Kidney capillary endothelial cell (primary cell): ENCODE measurements at places on chromosomes 3 and 15.

DNA sequence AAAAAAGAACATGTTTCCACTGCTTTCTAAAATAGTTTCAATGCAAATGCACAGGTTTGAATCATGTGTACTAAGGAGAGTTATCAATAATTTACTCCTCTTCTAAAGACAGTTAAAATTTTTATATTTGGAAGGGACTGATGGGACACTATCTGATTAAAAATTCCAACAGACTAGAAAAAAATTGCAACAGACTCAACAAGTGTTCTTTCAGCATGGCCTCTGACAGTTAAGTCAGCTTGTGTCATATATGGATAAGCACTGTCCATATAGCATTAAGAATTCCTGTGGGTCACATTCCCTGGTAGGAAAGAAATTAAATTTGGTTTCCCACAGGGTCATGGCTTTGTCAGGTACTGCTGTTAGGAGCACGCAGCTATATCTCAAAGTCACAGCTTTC lies 96.8 kb downstream of the OSBPL10 start:
- DNase-seq: no peak

DNA sequence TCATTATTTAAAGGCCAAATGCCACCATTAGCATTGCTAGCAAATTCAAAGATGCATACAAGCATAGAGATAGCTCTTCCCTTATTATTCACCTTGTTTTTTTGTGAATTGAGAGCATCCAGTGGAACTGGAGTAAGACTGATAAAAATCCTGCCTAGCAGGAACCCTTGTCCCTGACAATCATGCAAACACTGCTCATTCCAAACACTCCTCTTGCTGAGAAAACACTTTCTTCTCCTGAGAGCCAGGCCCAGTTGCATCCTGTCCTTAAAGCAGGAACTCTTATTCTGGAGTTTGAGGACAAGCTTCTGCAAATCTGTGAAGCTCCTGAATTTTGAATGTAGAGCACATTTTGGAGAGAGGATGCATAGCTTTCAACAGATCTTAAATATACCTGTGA lies 49.3 kb upstream of the KCNMB2 start:
- no peak for DNase-seq

- DNase-seq: no peak
Observed at GRCh38 chr3:177835917-177836316, 638.6 kb upstream of the TBL1XR1 start.

GRCh38 chr15:82900511-82901060 lies 51.9 kb downstream of the HOMER2 start:
- DNase-seq: peak; percentile 3

GRCh38 chr15:86059851-86060250 lies 19.8 kb upstream of the AGBL1 start:
- no peak for DNase-seq

GRCh38 chr3:172766241-172766640 lies 15.7 kb downstream of the ECT2 start:
- DNase-seq: no peak

DNA sequence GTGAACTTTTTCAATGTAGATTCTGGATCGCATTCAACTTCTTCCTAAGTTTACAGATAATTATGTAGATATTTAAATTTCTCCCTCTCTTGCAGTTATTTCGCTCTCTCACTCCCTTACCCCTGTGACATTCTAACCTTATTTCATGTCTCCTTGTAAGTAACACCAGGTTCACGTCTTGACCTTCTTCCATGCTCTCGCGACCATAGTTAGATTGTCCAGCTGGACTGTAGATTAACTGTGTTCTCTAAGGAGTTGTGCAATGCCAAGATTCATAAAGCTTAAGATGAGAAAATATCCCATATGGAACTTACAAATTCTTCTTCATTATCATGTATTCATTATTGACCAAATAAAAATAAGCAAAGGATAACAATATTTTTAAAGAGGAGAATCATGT lies 430.5 kb downstream of the GABRG3 start:
- no peak for DNase-seq

GRCh38 chr3:187616307-187616972 lies 53.8 kb downstream of the SST start:
- peak; percentile 26 for DNase-seq

- no peak for DNase-seq
Observed at GRCh38 chr3:123524981-123525380, 59.9 kb downstream of the HACD2 start.

DNA sequence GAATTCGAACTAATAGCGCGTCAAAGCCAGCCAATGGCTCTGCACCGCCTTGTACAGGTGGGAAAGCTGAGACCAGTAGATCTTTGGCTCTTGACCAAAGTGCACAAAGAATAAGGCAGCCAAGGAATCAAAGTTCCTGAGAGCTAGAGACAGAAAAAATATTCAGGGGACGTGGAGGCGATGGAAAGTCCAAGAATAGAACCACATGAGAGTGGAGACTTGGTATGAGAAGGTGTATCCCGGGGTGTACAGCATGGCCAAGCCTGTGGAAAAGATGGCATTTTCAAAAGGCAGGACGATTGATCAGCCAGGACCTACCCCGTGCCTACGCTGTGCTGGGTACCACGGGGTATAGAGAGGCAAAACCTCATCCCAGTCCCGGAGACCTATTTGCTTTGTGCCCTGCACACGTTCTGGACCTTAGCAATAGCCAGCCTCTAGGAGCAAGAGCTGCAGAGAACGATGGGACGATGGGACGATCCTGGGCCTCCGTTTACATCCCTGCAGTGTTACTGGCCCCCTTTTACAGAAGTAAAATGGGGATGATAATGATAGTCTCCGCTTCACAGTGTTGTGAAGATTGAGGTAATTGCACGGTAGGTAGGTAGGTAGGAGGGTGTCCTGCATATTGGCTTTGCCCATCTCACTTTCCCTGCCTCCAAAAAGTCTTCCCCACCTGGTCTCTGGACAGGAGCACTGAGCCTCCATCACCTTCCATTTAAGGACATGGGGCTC lies 583 bp upstream of the RBSN start:
- peak; percentile 21 for DNase-seq

GRCh38 chr3:62369476-62369743 lies 3.9 kb downstream of the FEZF2 start:
- no peak for DNase-seq

GRCh38 chr3:8709801-8710507 lies 23.6 kb upstream of the CAV3 start:
- no peak for DNase-seq

- peak; percentile 10 for DNase-seq
Observed at GRCh38 chr3:19348941-19349564, 200.7 kb downstream of the KCNH8 start.

- no peak for DNase-seq
Observed at GRCh38 chr15:36886191-36886590, 214.2 kb downstream of the MEIS2 start.

- DNase-seq: peak; percentile 80
Observed at GRCh38 chr3:14803101-14803980, 15.4 kb upstream of the FGD5 start.

DNA sequence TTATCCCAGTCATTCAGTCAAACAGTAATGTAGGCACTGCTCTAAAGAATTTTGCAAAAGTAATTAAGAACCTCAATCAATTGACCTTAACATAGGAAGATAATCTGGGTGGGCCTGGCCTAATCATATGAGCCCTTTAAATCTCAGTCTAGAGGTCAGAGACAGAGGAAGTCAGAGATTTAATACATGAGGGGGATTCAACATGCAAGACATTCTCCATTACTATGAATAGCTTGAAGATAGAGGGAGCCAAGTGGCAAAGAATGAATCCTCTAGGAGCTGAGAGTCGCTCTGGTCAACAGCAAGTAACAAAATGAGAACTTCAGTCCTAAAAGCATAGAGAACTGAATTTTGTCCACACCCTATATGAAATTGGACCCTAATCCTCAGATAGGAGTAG lies 39.0 kb upstream of the MBNL1 start:
- no peak for DNase-seq

- peak; percentile 88 for DNase-seq
Observed at GRCh38 chr15:28977377-28978010, 91.7 kb downstream of the APBA2 start.

GRCh38 chr15:50613600-50613999 lies 67.1 kb upstream of the USP50 start:
- DNase-seq: no peak

GRCh38 chr15:31974855-31975829 lies 55.2 kb upstream of the CHRNA7 start:
- peak; percentile 57 for DNase-seq

DNA sequence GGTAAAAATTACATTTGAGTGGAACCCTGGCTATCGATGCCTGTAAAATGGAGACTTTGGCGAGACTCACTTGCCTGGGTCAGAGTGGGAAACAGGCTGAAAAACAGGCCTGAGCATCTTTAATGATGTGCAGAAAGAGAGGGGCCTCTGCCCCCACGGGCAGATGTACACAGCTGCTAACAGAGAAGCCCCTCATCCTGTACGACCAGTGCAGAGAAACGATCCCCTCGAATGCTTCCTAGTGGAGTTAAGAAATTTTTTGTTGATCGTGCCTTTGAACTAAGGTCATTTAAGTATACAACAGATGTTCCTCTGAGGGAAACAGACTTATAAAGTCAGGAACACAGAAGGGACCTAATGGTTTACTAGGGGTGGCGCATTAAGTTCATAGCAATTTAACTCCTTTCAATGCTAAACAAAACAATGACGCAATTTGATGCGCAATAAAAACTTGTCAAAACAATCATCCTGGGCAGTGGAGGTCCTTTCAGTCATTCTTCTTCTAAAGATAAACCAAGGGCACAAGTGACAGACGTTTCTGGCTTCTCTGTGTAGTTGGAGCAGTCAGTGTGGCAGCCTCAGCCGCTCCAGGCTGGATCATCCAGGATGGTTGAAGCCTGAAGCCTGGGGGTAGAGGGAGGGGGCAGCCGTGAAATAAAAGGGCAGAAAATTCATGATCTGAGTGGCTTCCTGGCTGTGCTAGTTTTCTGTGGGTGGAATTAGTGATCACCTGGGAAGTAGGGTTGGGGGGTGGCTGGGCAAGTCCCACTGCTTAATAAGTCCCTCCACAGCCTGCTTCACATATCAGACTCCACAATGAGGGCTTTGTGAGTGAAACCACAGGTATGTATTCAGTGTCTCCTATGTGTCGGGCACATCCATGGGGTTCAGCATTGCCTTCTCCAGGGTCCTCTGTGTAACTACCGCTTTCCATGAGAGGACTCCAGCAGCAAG lies 50.8 kb upstream of the MRPS22 start:
- no peak for DNase-seq

DNA sequence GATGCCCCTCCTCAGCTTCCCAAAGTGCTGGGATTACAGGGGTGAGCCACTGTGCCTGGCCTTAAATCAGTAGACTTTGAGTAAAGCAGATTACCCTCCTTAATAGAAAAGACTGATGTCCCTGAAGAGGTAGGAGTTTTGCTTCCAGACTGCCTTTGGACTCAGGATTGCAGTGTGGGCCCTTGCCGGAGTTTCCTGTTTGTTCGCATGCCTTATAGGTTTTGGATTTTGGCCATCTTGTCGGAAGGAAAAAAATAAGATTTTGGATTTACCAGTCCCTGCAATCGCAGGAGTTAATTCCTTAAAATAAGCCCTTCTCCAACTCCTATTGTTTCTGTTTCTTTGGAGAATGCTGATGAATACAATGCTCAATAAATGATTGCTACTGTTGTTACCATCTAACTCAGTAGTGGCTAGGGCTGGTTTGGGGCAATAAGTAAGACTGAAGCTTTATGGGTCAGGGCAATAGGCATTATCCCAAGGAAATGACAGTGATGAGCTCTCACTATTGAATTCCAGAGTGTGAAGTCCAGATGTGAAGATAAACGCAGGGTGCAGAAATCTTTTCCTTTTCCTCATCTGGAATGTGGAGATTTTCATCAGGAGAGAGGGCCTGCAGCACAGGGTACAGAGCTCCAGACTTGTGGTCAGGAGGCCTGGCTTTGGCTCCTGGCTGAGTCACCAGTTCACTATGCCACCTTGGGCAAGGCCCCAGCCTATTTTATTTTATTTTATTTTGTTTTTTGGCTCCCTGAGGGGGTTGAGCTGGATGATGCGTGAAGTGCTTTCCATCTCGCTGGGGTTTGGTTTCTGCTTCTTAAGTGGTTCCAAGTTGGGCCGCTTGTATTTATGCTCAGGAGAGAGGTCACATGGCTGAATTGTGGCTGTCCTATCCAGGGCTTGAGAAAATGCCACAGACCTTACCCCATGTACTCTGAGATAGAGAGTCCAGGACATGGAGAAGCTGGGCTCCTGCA lies 25.3 kb downstream of the FOXL2 start:
- no peak for DNase-seq

- no peak for DNase-seq
Observed at GRCh38 chr3:42198709-42199108, 67.3 kb downstream of the CCK start.

GRCh38 chr15:101244036-101244781 lies 7.6 kb downstream of the CHSY1 start:
- no peak for DNase-seq

- DNase-seq: no peak
Observed at GRCh38 chr3:49465270-49466034, 4.6 kb upstream of the DAG1 start.

GRCh38 chr15:41941644-41942415 lies 30.5 kb downstream of the EHD4 start:
- no peak for DNase-seq

GRCh38 chr3:122635789-122636188 lies 44.9 kb upstream of the PARP14 start:
- no peak for DNase-seq

- DNase-seq: no peak
Observed at GRCh38 chr3:37661615-37662306, 199.9 kb upstream of the CTDSPL start.
